Thyroid gland (tissue), 4 donors: ENCODE measurements at places on chromosomes 1 and 21. TPM values are rescaled to one million over a fixed set of nuclear protein-coding genes. Genes with fewer than 3 reads are reported as not detected.

CADM3 gene
- total RNA-seq = 4.3 TPM

GRCh38 chr1:46654012-46654411 is 14.2 kb downstream of the ATPAF1 start:
- no peak for DNase-seq

DNA sequence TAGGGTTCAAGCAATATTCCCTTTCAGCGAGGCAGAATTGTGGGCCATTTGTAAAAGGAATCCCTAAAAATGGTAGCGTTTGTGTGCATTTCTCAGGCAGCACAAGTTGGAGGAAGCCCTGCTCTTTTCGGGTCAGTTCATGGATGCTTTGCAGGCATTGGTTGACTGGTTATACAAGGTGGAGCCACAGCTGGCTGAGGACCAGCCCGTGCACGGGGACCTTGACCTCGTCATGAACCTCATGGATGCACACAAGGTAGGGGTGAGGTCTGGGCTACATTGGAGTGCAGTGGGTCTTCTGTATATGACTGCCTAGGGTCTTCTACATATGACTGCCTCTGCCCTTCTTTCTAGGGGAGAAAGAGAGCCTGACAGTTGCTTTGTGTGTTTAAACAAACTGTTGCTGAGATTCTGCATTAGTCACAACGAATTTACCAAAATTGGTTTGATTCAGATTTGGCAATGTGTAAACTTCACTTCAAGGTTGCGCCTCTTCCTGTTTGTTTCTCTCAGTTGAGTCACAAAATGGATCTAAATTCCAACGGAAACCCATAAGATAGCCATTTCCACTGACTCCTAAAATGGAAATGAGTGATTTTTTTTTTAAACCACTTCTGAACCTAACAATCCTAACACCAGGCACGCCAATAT is 40.4 kb upstream of the BMP8A start:
- DNase-seq = peak; percentile 38

DNA sequence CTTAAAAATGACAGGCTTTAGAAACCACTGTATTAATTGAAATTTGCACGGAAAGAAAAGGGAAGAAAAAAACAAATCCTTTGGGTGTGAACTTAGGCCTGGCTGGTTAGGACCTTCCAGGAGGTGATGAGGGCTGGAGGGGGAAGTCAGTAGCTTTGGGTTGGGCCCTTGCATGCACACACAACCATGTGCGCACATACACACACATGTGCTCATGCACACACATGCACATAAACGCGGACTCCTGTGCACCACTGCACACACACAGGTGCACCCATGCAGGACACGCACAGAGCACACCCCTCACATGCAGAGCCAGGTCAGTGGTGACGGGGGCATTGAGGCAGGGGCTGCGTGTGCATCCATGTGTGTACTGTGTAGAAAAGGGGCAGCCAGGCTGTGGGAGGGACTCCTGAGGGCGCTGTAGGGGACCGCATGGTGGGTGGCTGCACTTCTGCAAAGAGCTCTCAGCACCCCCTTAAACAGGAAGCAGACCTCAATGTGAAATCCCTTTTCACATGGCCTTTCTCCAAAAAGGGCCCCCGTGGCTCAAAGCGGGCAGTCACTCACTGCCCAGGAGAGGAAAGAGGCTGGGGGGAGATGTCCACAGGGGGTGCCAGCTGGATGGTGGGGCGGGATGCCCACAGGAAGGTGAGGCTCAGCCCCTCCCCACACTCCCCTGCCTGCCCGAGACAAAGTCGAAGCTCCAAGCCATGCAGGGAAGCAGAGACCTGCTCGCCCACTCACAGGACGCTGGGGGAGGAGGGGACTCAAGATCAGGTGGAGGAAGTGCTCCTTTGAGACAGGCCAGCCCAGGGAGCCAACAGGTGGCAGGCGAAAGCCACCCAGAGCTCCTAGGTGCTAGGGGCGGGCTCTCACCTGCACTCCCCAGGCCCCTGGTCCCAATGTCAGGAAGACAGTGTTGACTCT is 95.2 kb downstream of the ITPKB start:
- no peak for DNase-seq

DNA sequence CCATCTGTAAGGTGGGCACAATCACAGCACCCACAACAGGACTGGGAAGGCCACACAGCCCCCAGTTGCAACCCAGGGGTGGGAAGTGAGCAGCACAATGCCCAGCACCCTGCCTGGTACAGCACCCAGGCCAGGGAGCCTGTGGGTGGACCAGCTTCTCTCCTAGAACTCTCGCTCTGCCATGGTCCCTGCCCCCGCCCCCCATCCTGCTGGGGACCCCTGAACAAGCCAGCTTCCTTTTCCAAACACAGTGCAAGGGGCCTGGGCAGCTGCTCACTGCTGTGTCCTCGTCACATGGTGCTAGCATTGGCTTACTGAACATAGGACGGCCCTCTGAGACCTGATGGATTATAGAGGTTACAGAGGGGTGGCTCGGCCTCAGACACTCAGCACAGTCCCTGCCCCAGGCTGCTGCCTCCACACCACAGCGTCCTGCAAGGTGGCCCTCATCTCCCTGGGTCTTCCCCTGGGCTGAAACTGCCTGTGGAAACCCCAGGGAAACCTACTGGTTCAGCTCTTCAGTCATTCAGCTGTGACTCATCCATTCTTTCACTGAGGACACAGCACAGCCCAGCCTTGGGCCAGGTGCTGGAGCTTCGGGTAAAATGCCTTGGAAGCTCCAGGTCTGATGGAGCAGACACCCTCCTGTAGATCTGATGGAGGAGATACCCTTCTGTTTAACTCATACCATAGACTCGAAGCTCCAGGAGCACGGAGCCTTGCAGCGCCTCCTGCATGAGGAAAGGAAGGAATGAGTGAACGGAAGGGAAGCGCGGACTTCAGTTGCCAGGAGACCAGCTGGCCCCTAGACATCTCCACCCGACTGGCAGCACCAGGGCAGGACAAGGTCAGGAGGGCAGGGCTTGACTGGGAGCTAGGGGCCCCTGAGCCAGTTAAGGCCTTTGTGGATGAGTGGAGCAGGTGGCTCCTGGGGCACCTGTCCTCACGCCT is 8.1 kb upstream of the PRDM16 start:
- no peak for DNase-seq
